ENCODE measurements at places on chromosomes 3 and 15.
A peak's percentile ranks its signal among the peaks of the same experiment; 100 is the strongest.

DNA sequence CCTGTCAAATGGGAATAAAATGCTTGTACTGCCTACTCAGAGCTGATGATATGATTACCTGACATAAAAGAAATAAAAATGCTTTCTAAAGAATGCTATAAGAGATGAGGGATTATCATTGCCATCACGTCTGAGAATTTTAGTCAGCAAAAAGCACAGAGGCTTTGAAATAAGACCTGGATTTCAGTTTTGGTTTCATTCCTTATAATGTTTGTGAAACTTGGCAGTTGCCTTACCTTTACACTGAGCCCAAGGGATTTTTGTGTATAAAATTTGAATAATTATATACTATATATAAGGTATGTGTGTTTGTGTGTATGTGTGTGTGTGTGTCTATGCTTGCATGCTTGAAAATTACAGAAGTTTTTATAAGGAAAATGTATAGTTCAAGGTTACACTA lies 634.8 kb upstream of the BCHE start:
- DNase-seq: no peak

GRCh38 chr3:148367756-148368155 lies 329.9 kb upstream of the AGTR1 start:
- DNase-seq: no peak

DNA sequence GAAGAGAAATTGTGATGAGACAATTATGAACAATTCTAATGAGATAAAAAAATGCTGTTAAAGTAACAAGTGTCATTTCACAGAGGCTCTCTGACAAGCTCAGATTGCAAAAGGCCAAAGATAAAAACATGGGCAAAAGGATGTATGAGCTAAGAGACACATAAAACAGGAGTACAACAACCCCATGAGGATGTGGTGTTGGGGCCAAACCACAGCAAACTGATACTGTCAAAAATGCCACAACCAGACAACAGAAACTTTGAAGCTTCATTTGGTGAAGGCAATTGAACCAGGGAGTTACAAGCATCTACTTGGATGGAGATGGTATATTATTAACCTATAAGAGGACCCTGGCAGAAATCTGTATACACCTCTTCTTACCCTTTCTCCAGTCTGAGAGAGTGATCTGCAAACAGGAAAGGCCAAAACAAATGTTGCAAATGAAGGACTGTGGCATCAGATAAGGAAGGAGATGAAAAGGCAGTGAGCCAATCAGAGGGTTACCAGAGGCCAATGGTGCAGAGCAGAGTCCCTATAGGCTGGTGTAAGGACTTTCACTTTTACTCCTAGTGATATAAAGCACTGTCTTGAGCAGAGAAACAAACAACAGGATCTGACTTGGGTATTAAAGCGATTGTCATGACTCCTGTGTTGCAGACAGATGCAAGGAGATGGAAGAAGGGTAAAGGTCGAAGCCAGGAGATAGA lies 659.0 kb downstream of the NTRK3 start:
- DNase-seq: no peak

- DNase-seq: no peak
Measured at GRCh38 chr15:89654301-89654761, 936 bp downstream of the KIF7 start.

GRCh38 chr3:157857440-157857839 lies 248.8 kb downstream of the SHOX2 start:
- no peak for DNase-seq

GRCh38 chr3:174397848-174398247 lies 461.3 kb upstream of the NAALADL2 start:
- no peak for DNase-seq

DNA sequence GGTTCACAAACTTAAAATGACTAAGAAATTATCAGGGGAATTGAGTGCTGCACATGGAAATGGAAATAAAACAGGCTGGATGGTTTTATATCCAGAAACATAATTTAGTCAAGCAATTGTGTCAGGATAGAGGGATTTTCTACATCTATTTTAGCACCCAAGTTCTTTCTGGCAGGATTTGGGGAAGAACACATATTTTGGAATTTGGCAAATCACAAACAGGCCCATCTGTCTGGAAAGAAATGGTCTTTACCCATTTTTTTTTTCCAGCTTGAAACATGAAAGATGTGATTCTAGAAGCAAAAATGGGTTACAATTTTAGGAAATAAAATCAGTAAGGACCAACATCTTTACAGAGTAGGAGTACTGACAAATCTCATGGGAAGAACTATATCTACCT lies 14.4 kb upstream of the UNC13C start:
- no peak for DNase-seq

- DNase-seq: no peak
Measured at GRCh38 chr3:5136211-5136918, 14.3 kb downstream of the ARL8B start.

GRCh38 chr3:115102046-115102445 lies 45.0 kb downstream of the ZBTB20 start:
- no peak for DNase-seq

DNA sequence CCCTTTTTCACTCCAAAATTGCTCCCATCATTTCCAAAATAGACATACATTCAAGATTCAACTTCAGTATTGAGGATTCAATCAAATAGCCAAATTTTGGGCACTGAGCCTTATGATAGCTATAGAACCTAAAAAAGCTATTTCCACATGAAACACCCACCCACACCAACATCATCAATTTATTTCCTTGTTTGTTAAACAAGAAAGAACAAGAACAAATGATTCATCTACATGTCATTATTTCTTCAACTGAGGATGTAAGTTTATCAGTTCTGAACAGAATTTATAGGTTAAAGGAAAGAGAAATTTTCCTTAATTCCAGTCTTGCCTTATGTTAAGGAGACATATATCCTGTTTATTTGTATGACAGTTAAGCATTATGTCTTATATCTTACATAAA lies 32.2 kb downstream of the DPPA2 start:
- no peak for DNase-seq

- DNase-seq: no peak
Measured at GRCh38 chr15:83890587-83890986, 236.7 kb downstream of the ADAMTSL3 start.

- DNase-seq: no peak
Measured at GRCh38 chr3:74510261-74510818, 104.1 kb downstream of the CNTN3 start.

GRCh38 chr3:72100601-72101187 lies 315.7 kb upstream of the PROK2 start:
- peak; percentile 60 for DNase-seq

- DNase-seq: no peak
Measured at GRCh38 chr3:49534581-49535441, 19.5 kb upstream of the BSN start.

DNA sequence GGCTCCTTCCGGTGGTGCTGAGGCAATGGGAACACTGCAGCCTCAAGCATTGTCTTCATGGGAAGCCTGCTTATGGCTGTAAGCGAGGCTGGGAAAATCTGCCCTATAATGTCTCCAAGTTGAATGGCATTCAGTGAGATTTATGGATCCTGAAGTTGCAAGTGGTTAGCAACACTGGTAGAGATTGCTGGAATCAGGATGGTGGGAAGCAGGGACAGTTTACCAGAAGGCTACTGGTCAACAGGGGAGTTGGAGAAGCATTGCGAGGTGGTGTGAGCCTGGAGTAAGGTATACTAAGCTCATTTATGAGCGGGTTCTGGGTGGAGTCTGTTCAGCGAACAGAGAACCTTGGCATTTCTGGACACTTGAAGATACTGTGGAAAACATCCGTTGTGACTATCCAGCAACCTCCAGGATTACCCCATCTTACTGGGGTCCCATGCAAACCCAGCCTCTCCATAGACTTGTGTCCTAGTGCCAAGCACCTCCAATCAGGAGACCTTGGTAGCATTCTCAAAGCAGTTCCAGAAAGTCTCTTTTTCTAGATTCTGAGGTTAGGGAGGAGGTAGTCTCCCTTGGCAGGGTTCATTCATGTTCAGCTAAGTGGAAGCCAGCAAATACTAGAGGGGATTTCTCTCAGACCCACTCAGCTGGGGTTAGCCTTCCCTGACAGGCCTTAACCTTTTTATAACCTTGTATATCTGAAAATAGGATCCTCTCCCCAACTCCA lies 7.3 kb downstream of the RPSA start:
- DNase-seq: no peak

GRCh38 chr3:18740631-18741583 lies 315.8 kb upstream of the SATB1 start:
- DNase-seq: no peak

GRCh38 chr3:27535809-27536392 lies 51.7 kb upstream of the SLC4A7 start:
- no peak for DNase-seq

Data from stimulated activated CD8-positive, alpha-beta memory T cell treated with anti-CD3 and anti-CD28 coated beads, Interleukin-7, amount 100 ng/mL, for 1 hour (primary cell).